ENCODE measurements at places on chromosomes 6 and 20.

- DNase-seq, result no peak
Observed at GRCh38 chr6:157456524-157456829, 75.5 kb downstream of the ZDHHC14 start.

- no peak for DNase-seq
Observed at GRCh38 chr20:44023515-44024371, 109.1 kb downstream of the TOX2 start.

GRCh38 chr6:37512400-37513011 lies 12.8 kb upstream of the CCDC167 start:
- no peak for DNase-seq

GRCh38 chr20:10094566-10095173 lies 59.9 kb downstream of the ANKEF1 start:
- DNase-seq, result no peak

GRCh38 chr6:16184129-16184528 lies 54.3 kb upstream of the GMPR start:
- peak; percentile 34 for DNase-seq

DNA sequence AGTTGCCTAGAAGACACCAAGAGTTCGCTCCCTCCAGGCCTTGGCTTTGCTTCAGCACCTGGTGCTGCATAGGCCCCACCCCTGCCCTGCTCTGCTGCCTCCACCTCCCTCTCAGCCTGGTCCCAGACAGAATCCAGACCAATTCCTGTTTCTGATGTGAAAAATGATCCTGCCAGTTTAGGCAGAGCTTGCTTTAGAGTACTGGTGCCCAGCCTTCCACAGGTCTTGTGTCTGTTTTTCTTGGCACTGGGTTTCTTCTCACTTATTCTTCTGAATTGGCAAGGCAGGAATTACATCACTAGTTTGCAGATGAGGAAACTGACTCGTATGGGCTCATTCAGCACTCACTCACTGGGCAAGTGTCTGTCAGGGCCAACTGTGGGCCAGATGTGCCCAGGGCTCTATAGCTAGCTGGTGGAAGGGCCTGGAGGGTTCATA lies 53.0 kb downstream of the HLA-A start:
- DNase-seq, result no peak

- no peak for DNase-seq
Observed at GRCh38 chr20:19423097-19423899, 210.9 kb downstream of the SLC24A3 start.

DNA sequence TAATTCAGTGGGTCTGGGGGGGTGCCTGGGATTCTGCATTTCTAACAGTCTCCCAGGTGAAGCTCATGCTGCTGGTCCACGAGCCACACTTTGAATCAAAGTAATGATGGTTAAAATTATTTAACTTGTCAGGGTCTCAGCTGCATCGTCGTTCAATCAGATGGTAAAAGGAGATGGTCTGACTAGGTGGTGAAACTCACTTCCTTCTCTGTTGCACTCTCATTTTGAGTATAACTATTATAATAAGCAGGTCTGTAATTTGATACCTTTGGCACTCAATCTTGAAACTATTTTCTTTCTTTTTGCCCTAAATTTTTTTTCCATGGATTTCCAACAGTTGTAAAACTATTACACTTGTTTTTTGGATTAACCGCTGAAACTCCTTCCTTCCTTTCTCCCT lies 292.5 kb downstream of the FARS2 start:
- DNase-seq, result no peak

DNA sequence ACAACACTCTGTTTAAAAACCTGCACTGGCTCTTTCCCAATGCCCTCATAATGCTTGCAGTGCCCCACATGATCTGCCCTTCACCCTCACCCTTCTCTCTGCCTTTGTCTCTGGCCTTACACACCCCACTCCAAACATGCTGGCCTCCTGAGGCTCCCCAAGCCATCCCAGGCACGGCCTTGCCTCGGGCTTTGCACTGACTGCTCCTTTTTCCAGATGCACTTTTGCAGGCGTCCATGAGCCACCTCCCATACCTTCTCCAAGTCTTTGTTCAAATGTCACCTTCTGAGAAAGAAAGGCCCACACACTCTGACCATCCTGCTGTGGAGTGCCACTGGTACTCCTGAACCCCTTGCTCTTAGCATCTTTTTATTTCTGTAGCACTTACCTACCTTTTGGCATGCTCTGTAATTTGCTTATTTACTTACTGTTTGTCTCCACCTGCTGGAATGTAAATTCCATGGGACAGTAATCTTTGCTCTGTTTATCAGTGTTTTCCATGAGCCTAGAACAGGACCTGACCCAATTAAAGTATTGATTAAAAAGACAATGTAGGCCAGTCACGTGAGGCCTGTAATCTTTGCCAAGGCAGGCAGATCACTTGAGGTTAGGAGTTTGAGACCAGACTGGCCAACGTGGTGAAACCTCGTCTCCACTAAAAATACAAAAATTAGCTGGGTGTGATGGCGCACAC lies 30.7 kb downstream of the GFRA4 start:
- no peak for DNase-seq

DNA sequence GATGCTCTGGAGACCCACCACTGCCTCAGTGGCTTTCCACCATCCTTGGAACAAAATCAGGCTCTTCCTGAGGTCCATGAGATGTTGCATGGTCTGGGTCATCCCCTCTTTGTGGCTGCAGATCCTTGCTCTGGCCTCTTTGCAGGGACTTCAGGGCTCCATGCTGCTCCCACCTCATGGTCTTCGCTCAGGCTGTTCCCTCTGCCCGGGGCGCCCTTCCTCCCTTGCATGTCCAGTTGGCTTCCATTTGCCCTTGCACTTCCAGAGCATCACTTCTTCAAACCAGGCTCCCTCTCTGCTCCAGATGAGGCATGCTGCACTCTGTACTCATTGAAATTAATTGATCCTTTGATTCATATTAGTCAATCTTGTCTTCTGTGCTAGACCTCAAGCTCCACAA lies 4.4 kb upstream of the PHACTR3 start:
- no peak for DNase-seq

DNA sequence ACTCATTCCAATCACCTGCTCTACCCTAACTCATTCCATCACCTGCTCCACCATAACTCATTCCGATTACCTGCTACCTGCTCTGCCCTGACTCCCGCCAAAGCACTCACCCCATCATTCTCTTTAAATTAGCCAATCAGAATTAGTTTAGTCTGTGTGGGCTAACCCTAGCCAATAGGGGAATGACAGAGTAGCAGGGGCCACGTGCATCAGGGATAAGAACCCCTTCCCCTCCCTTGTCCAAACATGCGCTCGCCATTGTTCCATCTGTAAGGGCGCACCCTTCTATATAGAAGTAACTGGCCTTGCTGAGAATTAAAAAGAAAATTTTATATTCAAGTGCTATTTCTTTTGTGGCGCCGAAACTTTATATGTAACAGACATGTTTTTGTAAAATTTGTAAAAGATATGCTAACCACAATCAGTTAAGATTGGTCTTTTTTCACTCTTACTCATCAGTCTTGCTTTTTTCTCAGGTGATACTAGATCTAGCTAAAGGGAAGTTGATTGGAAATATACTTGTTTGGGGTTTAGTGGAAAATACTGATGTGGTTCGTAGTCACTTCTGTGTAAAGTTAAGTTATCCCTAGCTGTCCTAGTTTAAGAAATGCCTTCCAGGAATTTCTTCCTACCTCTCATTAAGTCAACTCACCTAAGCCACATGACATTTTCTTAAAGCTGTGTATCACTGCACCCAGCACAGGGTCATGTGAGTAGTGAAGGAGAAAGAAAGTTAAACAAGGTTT lies 16.5 kb downstream of the RTN4IP1 start:
- no peak for DNase-seq

DNA sequence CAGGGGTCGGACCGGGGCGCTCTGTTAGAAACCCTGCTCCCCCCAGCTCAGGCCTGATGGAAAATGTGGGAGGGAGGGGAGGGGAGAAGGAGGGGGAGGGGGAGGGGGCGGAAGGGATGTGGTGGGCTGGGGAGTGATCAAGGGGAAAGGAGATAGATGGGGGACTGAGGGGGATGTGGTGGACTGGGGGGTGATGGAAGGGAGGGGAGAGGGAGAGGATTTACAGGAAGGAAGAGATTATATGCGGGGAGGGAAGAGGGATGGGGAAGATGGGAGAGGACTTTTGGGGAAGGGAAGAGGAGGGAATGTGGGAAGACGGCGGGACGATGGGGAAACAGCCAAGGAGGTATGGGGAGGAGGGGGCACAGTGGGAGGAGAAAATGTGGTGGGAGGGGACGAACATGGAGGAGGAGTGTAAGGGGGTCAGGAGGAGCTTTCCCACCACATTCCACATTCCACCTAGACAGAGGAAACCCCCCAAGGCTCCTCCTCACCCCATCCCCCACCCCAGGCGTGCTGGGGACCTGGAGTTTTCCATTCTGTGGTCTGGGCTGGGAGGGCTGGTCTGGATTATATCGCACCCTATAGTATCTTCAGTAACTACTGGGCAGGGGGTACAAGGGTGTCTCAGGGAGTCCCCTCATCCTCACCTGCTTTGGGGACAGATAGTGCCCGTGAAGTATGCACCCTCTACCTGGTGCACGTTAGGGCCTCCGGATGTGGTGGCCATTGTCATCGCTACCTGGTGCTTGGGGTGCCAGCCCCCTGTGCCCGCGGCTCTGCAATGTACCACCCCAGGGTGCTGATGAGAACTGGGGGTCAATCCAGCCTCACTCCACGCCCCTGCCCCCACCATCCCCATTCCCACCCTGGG lies 578 bp upstream of the PTGIS start:
- DNase-seq, result no peak

DNA sequence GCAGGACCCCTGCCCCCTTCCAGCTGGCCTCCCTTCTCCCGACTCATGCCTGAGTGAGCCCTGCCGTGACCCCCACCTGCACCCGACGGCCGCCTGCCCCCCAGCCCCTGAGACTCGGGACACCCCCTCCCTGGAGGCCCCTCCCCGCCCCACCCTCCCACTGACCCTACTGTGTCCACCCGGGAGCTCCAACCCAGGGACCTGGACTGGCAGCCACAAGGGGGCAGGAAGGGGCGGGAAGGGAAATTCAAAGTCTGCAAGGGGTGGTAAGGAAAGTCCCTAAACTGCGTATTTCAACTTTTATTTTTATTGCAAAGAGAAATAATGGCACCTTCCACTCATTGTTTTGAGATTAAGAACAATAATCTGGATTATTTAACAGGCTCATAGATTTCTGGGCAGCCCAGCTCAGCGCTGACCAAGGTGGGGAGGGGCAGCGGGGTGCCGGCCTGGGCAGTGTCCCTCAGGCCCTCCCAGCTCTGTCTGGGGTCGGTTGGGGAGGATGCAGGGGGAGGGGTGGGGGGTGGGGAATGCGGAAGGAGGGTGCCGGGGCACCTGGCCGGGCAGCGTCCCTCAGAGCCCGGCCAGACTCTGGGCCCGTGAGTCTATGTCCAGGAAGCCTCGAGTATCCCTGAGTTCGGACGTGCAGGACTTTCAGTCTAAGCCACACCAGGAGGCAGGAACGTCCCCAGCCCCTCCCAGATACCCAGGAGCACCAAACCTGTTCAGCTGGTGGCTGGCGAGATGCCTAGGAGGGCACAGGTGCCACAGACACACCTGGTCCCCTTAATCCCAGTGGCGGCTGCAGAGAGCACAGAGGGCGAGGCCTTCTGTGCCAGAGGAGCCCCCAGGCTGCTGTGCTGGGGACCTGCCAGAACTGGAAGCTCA lies 1.3 kb upstream of the PTK6 start:
- DNase-seq, result no peak

DNA sequence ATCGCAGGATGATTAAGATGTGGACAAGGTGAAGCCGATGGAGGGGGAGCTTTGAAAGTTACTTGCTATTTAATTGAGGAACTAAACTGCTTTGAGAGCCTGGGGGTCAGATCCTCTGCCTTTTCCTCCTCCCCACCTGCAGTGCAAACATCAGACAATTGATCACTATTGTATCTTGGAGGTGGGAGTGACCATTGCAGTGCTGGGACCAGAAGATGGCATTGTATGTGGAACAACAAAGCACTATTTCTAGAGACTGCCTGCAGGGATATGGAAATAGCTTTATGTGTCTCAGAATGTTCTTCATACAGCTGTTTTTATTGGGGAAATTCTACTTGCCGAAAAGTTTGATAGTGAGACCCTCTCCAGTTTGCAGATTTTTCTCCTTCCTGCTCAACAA lies 4.2 kb downstream of the MOG start:
- DNase-seq, result no peak

DNA sequence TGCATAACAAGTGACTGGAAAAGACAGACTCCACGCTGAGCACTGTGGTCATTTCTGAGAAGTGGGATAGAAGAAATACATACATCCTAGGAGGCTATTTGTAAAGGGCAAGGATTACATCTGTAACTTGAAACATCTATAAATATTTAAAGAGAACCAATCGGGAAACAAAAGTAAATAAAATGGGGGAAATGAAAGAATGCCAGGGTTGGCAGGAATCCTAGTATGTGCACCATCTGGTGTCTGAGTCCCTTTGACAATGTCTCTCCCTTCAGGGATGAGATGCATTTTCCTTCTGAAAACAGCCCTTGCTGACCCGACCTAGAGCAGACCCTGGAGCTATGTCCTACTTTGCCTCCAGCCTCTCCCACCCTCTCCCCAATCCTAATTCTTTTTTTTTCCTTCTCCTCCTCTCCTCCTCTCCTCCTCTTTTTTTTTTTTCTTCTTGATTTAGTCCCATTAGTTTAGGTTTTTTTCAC lies 53.2 kb downstream of the VSTM2L start:
- DNase-seq, result no peak

DNA sequence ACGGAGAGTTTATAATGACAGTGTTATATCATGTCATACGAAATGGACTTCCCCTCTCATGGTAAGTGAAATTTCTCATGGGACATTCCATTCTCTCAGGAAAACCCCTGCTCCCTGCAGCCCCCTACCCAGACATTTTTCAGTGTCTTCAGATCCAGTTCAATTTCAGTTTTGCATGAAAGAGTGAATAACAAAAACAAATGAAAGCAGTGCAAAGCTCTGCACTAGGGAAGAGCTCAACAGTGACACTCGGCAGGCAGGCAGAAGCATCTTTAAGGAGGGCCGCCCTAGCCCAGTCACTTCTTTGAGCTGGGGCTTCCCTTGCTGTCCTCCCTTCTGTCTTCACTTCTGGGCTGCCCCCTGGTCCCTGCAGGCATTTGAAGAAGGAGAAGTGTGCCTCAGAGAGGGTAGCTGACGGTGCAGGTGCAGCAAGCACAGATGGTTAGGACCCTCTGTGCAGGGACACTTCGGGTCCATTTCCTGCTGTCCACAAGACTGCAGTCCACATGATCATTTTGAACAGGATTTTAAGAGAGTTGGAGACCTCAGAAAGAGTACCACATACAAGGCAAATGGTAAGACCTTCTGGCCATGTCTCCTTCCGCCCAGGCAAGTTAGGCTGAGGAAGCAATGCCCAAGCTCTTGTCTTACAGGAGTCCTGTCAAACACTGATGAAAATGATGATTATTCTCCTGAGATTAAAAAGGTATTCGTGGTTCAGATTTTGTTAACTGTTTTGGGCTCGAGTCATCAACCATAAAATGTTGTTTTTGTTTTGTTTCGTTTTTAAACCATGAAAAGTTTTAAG lies 5.4 kb upstream of the DUSP22 start:
- no peak for DNase-seq
